ENCODE measurements at places on chromosomes 7 and 10.

DNA sequence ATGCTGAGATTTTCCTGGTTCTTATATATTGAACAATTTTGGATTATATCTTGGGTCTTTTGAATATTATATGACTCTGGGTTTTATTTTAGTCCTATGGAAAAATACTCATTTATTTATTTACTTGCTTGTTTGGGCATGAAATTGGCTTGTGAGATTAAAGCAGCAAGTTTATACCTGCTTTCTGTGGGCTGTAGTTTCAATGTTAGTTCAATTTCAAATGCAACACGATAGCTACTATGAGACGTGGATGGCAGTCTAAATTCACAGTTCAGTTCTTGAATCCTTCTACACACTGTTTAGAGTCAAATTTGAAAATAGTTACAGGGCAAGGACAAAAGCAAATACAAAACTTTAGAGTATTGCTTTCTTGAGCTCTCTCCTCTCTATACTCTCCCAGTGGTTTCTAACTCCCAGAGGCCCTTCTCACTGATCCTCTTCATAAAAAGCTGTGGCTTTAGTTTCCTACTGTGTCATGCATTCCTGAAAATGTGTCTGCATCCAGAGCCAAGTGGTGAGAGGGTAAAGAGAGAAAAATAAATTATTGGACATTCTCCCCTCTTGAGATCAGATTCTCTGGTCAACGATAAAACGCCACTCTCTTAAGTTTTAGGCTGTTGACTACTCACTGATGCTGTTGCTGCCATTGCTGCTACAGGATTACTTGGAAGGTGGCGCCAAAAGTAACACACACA lies 34.4 kb downstream of the POLR1F start:
- DNase-seq = no peak

DNA sequence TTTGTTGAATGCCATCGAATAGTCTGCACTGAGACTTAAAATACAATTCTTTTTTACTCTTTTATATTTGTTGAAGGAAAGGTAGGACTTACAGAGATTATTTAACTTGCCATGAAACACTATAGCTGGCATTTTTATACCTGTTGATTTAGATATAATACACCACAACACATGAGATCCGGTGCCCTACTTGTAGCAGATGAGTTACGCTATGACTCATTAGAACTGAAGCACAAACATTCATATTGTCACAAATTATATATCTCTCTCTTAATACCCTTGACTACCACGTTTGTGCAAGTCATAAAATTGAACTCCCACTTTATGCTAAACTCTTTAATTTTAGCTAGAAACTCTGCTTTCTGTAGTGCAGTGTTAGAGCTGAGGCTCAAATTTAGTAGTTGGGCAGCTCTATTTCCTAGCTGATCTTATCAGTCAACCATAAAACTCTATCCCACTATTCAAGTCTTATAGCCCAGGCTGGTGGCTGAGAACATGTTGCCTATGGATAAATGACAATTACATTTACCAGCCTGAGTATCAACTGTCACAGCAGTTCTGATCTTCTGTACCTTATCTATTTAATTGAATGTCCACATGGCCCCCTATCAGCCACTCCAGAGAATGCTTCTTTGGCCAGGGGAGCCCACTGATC lies 137.4 kb upstream of the SEMA3D start:
- no peak for DNase-seq

DNA sequence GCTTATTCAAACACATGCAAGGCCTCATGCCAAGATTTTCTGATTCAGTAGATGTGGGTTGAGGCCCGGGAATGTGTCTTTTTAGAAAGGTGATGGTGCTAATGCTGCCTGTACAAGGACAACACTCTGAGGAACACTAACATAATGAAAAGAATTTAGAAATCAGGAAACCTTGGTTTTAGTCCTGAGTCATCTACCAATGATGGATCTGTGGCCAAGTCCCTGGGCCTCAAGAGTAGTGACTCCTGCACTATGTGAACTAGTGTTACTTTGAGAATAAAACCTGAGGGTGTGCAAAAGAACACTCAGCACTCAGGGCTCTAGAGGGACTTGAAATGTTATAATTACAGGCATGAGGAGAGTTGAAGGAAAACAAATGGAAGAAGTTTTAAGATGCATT lies 741.7 kb upstream of the GALNT17 start:
- DNase-seq = no peak

- DNase-seq = no peak
Observed at GRCh38 chr7:36607721-36608095, 116.6 kb downstream of the AOAH start.

DNA sequence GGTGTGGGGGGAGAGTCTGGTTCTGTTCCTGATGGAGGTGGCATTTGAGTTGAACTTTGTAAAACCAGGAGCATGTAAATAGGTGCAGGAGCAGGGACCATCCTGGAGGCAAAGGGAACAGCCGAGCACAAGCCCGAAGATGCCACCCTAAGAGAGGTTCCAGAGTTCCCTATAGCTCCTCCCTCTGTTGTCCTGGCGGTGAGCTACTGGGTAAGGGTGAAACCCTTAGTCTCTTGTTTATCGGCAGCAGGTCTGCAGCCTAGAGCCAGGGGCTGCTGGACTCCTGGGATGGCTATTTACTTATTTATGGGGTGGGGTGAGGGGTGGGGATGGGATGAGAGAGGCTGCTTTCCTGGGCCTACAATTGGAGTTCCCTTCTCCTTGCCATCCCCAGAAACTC lies 6.5 kb upstream of the LBX1 start:
- DNase-seq = no peak

- no peak for DNase-seq
Observed at GRCh38 chr7:100035876-100036275, 13.7 kb upstream of the ZSCAN21 start.

DNA sequence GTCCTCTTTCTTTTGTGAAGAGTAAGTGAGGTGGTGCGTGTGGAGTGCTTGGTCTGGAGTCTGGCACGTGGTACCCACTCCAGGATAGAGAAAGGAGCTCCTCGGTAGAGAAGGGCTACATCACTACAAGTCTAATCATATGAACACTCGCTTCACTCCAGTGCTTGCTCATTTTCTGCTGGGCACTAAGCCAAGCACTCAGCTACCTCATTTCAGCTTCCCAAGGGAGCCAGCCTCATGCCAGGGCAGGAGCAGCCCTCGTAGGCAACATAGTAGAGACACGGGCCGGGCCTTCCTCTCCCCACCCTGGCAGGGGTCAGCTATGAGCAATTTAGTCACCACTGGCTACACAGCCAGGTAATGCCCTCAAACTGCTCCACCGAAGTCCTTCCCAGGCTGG lies 11.4 kb upstream of the HSPA12A start:
- DNase-seq = no peak

DNA sequence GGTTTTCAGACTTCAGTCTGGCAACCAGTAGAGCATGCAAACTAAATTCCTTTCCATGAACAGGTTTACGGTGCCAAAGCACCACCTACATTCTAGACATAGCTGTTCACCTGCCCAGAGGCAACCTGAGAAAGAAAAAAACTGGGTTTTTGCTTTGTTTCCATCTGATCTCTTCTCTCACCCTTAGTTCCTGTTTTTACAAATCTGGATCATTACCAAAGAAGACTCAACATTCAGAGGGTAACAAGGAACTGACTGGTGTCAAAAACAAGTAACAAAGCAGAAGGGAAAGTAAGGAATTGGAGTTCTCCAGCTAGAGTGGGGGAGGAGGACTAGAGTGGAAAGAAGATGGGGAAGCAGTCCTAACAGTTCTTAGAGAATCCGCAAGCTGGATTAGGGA lies 36.4 kb downstream of the CPVL start:
- DNase-seq = no peak

DNA sequence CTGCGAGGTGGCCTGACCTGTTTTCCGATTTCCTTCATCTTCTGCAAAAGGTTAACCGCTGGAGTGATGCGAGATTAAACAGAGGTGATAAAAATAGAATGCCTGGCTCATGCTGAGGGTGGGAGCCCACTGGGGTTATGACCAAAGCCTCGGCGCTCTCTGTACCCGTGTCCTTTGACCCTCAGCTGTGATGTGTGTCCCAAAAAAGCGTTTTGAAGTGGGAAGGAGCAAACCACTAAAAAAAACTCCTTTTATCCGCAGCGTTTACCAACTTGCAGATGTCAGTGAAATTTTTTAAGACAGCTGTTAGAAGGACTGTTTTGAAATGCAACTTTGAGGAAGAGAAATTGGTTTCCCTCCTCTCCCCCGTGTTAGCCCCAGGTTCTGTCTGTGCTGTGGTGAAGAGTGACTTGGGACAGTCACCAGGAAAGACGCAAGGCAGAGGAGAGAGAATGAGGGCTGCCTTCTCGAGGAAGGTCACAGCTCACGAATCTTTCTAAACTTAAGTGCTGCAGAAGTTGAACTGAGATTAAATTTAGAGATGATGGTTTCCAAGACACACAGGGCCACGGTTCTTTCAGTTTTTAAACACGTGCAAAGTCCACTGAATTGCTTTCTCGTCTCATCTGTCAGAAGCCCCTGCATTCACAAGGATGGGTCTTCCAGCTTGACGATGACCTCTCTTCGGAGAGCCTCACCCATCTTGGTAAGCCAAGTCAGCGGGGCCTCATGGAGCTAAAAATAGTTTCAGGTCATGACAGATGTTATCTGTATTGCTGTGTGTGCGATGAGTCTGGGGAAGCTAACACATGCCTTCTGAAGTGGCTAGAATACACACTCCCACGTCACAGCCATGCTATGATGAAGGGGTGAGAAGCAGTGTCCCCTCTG lies 27.6 kb downstream of the AMZ1 start:
- DNase-seq = no peak

DNA sequence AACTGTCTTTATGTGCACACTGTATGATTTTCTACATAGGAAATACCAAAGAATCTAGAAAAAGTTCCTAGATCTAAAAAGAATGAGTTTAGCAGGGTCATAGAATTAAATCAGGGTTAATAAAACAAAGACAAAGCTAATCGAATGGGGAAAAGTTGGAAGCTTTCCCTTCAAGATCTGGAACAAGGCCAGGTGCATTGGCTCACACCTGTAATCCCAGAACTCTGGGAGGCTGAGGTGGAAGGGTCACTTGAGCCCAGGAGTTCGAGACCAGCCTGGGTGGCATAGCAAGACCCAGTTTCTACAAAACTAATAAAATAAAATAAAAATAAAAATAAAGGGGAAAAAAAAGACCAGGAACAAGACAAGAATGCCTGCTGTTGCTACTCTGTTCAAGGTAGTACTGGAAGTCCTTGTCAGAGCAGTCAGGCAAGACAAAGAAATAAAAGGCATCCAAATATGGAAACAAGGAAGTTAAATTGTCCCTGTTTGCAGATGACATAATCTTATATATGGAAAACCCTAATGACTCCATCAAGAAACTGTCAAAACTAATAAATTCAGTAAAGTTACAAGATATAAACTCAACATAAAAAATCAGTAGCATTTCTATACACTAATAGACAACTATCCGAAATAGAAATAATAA lies 76.1 kb upstream of the RHEB start:
- no peak for DNase-seq

GRCh38 chr10:70715853-70716795 lies 43.8 kb downstream of the ADAMTS14 start:
- DNase-seq = no peak

GRCh38 chr7:143362131-143363015 lies at the start of gene FAM131B:
TSS of gene FAM131B (minus strand) at chr7:143362713. CDS start at chr7:143362603, 110 bp downstream.
- no peak for DNase-seq

- DNase-seq = peak; percentile 58
Observed at GRCh38 chr10:97572214-97572989, at the start of gene ANKRD2. TSS of gene ANKRD2 (plus strand) at chr10:97572779. CDS start at chr10:97572789, 10 bp downstream.

GRCh38 chr7:116316838-116317628 lies 106.7 kb downstream of the TES start:
- peak; percentile 100 for DNase-seq

DNA sequence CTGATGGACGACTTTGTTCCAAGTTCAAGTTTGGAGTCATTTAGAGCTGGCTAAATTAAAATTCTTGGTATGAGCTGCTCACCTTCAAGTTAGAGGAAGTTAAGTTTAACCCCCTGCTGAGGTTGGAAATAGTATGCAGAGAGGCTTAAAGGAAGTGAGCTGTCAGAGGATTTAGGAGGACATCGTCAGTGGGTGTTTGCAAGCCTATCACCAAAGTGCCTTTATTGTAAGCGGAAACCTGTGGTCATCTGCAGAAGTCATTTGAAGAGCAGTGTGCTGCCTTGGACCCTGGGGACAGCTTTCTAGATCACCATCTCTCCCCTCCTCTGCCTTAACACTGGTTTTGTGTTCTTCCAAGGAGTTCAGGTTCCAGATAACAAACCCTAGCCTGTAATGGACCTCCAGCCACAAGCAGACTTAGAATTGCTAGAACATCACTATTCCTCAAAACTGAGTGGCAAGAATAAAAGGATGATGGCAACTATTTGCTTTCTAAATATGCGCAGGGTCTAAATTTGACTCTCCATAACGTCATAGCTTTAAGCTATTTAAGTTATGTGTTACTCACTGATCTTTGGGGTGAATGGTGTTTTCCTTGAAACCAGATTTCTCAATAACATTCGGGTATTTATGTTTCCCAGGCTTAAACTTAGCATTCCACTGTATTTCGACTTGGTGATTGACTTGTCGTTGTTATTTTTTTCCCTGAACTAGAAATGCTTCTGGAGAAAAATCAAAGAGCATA lies 93.4 kb downstream of the SLC39A12 start:
- no peak for DNase-seq

GRCh38 chr7:90758933-90759562 lies 162.9 kb downstream of the CDK14 start:
- peak; percentile 13 for DNase-seq

GRCh38 chr10:24851629-24852028 lies 100.8 kb downstream of the PRTFDC1 start:
- no peak for DNase-seq

DNA sequence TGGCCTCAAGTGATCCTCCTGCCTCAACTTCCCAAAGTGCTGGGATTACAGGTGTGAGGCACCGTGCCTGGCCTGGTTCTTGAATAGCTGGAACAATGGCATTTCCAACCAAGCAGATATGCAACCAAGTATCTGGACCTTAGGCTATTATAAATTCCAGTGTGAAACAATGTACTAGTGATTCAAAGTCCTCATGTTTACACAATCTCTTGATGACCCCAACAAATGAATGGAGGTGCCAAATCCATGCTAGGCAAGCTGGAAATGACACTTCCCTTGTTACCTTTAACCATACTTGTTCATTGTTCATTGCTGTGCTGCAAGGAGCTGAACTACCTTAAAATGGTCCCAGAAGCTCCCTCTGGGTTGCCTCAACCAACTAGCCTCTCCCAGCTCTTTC lies 282.2 kb upstream of the KLF14 start:
- DNase-seq = no peak

- no peak for DNase-seq
Observed at GRCh38 chr7:276230-276835, 13.6 kb upstream of the FOXL3 start.

All from foreskin melanocyte (primary cell).